GM12864 (cell line): ENCODE measurements at places on chromosomes 1 and 21.

GRCh38 chr1:85554630-85555327, 25.8 kb upstream of the CCN1 start:
- no peak for DNase-seq

DNA sequence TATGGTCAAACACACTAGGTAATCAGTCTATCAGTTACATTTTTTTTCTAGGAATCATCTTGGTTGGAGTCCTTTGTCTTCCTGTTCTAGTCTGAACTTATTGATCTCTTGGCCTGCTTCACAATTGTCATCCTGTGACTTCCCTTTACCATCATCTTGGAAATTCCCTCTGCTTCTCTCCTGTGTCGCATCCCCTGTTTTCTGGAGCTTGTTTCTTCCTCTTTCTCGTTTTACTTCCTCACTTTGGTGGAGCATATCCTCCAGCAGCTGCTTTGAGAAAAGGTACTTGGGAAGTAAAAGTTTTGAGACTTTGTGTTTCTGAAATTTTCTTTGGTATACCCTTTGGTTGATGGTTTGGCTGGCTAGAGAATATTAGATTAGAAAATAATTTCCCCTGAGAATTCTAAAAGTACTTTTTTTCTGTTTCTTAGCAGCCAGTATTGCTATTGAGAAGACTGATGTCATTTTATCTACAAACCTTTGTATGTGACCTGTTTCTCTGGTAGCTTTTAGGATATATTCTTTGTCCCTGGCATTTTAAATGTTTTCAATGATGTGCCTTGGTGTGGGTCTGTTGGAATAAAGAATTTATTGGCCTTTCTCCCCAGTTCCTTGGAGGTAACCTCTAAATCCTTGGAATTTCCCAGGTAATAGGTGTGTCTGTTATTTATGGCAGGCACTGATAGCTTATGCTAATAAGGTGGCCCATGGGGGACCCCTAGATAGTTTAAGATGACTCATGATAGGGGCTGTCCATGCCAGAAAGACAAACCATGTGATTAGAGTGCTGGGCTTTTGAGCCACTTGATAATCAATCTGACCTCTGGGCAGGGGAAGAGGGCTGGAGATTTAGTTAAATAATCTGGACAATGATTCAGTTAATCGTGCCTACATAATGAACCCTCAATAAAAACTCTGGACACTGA, 6.1 kb upstream of the MYCL start:
- DNase-seq = no peak

DNA sequence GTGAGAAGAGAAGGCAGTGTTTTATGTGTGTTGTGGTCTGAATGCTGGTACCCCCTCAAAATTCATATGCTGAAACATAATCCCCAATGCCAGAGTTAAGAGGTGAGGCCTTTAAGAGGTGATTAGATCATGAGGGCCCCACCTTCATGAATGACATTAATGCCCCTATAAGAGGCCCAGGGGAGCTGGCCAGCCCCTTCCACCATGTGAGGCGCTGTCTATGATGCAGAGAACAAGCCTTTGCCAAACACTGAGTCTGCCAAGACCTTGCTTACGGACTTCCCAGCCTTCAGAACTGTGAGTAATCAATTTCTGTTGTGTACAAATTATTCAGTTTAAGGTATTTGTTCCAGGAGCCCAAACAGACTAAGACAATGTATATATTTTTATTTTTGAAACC, 20.2 kb downstream of the CAPZB start:
- no peak for DNase-seq

GRCh38 chr1:230337266-230337665, 88.9 kb downstream of the PGBD5 start:
- DNase-seq = no peak
